ENCODE measurements at places on chromosomes 4 and X. TPM values are rescaled to one million over a fixed set of nuclear protein-coding genes. Genes with fewer than 3 reads are reported as not detected.
A peak's percentile ranks its signal among the peaks of the same experiment; 100 is the strongest.

C4orf51 gene
- polyA plus RNA-seq = not detected

EVC gene
- 2.6 TPM for polyA plus RNA-seq

RPS6KA3 gene
- 27.8 TPM for polyA plus RNA-seq

FGF13 gene
- 0.68 TPM for polyA plus RNA-seq

TCEAL5 gene
- polyA plus RNA-seq = 0.19 TPM

PASD1 gene
- polyA plus RNA-seq = not detected

SPANXN3 gene
- not detected for polyA plus RNA-seq

ENPEP gene
- polyA plus RNA-seq = 4.4 TPM

FRMD7 gene
- polyA plus RNA-seq = 0.04 TPM

HTN1 gene
- polyA plus RNA-seq = not detected

NAT8L gene
- polyA plus RNA-seq = 0.27 TPM

CENPC gene
- polyA plus RNA-seq = 3.1 TPM

DNA sequence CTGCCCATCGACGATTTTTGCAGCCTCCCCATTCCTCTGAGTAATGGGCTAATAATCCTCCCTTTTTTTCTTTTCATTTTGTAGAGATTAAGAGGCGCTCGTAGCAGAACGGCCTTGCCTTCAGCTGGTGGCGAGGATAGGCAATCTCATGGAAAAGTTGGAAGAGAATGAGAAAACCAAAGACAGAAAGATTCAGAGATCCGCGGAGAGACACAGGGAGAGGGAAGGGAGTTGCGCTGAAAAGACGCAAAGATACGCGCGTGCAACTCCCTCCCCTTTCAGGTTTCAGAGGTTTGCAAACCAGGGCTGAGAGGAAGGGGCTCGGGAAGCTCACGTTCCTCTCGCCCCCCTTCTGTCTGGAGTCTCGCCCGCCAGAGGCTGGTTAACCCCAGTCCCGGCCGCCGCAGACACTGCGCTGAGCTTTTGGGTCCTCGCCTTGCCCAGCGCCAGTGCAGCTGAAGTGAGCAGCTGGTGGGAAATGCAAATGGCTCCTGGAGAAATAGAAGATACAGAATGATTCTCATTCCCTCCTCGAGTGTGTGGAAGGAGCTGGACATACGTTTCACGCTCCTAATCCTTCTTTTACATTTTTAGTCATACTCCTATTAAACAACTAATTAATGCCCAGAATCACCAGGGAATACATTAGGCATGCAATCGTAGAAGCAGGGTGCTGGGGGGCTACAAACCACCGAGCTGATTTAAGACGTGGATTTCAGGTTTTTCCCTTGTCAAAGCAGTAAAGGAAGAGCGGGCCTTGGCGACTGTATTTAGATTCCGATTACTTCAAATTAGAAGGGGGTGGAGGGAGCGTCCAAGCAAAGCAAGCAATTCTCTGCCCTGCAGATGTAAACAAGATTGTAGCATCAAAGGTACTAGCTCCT, 16.6 kb upstream of the PITX2 start:
- DNase-seq = no peak

GRCh38 chr4:2361366-2362265, 56.8 kb downstream of the ZFYVE28 start:
- no peak for DNase-seq

DNA sequence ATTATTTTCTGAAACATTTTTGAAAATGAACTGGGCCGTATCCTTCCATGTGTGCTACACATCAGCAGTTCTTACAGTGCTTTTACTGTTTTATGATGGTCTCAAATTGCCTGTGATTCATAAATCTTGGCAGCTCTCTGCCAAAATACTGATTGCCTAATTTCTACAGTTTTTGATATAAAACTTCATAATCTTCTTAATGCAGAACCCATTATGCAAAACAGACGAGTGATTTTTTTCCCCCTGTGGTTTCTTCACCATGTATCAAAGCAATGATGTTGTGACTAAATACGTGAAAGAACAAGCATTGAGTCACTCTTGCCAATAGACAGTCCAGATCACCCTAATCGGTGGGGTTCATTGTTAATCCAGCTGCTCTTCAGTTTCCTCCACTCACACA, 156.4 kb upstream of the WDR1 start:
- DNase-seq = no peak

DNA sequence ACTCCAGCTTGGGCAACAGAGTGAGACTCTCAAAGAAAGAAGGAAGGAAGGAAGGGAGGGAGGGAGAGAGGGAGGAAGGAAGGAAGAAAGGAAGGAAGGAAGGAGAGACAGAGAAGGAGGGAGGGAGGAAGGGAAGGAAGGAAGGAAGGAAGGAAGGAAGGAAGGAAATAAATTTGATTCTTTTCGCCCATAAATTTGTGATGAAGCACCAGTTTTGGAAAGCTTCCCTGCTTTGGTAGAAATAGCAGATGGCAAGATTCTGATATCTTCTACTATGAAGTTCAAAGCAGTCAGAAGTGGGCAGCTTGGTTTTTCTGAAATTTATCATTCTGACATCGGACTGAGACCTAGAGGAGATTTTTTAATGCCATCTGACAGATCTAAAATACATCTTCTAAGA, 11.7 kb upstream of the GYG2 start:
- no peak for DNase-seq

DNA sequence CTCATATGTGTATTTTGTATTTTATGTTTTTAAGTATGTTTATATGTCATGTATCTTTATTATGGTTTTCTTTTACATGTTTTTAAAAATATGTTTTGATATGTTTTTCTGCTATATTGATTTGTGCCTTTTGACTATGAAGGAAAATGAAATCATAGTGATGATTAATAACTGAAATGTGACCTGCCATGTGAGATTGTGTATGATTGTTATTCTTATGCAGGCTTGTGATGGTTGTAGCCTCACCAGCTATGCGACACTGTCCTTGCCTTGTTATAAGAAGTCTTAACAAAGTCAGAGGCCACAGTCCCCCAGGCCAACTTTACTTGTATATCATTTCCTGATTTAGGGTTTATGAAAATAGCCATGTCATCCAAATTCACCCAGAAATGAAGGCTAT, 83.2 kb downstream of the TMEM131L start:
- DNase-seq = no peak

DNA sequence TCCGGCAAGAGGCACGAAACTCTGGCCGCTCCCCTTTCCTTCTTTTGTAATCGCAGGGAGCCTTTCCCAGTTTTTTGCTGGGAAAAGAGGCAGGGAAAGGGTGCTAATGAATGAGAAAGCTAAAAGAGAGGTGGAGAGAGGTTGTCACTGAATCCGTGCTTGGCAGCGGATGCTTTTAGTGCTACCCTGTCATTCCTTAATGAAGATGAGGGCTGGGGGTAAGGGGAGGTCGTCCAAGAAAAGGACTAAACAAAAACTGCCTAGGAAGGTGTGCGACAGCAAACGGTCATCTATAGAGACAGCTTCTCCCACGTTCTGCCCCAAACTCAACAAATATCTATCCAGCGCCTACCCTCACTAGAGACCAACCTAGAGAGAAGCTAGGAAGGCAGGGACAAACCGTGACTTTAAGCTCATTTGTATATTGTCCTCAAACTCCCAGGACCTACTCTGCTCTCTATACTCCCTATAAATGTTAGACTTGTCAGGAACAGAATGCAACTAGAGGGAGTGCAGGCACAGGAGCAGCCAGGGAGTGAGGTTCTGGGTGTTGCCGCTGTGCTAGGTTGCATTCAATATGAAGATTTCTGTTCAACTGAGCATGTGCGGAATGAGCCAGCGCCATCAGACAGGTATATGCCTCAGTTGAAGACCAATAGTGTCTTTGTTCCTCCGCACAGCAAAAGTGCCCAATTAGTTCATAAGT, 777 bp upstream of the CASK start:
- DNase-seq = peak; percentile 7

DNA sequence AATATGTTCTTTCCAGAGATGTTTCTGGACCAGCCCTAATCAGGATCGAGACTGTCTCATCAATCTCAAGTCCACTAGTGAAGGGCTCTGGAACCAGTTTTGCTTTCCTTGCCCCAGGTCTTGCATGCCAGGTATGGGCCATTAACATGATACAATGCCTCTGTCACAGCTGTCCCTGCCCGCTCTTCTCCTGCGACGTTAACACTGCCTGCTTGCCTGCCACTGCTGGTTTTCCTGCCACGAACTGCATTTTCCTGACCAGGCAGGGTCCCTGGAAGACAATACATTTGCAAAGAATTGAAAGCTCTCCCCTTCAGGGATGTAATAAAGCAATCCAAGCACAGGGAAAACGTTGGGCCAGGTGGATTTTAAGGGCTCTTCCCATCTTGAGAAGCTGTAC, 200.3 kb downstream of the MID1 start:
- DNase-seq = no peak

- no peak for DNase-seq
Observed at GRCh38 chr4:14177987-14178386, 550.5 kb upstream of the BOD1L1 start.

DNA sequence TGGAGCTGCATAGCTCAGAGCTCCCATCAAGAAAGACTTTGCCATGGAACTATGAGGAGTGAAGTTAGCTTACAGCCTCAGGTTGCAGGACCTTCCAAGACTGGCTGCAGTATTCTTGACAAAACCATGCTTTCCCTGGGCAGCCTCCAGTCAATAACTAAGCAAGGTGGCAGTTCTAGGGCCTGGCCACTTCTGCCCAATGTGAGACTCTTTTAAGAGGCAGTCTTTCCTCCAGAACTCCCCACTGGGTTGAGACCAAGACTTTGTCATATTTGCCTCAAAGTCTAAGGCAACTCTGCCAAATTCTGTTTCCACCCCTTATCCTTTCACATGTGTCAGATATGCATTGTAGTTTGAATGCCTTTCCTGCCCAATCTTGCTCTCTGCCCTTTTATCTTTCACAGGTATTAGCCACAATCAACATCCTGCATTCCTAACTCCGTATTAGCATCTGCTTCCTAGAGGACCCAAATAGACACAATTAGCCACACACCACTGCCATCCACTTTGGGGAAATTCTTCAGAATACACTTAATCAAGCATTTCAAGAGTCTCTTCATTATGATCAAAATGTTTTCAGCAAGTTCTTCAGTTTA, 17.7 kb upstream of the SLC25A43 start:
- DNase-seq = no peak

DNA sequence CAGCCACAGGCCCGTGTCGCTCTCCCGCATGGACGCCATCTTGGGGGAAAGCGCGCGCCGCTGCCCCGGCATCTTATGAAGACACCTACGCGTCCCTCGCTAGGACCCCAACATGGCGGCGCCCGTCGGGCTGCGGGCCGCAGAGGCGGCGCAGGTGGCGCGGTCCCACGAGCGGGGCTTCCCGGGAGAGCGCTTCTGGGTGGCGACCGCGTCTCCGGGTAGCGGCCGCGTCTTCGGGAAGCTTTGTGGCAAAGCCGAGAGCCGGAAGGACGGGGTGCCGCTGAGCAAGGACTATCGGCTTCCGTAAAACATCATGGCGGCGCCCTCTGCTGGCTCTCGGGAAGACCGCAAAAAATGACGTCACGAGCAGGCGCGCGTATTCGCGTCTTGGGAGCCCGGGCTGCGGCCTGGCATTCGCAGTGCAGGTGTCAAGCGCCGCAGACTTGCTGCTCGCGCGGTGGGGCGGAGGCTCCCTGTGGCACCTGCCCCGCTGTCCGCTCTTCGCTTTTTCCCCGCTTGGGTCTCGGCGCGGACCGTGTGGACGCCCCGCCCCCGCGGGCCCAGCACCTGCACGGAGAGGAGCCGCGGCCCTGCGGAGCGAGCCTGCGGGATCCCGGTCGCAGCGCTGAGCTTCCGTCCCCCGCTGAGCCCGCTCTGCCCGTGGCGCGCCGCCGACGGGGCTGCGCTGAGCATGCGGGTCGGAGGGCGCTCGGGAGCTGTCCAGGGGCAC, at the start of gene NELFA:
Gene NELFA, minus strand, starts transcription at position 54 of the 730 bp plus-strand sequence. Its CDS starts 15 bp downstream, at position 39.
- peak; percentile 95 for DNase-seq

- DNase-seq = no peak
Observed at GRCh38 chr4:156576946-156577345, 394.7 kb downstream of the PDGFC start.

- DNase-seq = no peak
Observed at GRCh38 chr4:109231331-109231730, 71.1 kb downstream of the COL25A1 start.

- DNase-seq = no peak
Observed at GRCh38 chrX:63738696-63739095, 46.3 kb downstream of the ARHGEF9 start.

DNA sequence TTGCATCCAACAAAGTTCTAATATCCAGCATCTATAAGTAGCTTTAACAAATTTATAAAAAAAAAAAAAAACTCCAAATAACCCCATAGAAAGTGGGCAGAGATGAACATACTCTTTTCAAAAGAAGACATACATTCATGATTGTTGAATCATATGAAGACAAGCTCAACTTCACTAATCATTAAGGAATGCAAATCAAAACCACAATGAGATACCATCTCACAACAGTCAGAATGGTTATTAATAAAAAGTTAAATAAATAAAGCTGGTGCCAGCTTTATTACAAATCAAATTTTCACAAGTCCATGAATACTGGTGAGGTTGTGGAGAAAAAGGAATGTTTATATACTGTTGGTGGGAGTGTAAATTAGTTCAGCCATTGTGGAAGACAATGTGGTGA, 592.0 kb downstream of the IQCM start:
- DNase-seq = no peak

DNA sequence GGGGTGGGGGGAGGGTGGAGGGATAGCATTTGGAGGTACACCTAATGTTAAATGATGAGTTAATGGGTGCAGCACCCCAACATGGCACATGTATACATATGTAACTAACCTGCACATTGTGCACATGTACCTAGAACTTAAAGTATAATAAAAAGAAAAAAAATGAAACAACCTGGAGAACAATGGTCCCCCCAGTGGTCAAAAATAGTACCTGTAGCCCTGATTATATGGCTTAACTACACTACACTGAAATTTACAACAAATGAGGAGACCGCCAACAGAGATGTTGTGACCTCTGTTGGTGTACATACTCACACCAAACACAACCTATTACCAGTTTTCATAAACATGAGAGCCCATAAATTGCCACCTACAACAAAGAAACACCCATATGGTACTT, 7.3 kb upstream of the MAGEE1 start:
- DNase-seq = no peak

DNA sequence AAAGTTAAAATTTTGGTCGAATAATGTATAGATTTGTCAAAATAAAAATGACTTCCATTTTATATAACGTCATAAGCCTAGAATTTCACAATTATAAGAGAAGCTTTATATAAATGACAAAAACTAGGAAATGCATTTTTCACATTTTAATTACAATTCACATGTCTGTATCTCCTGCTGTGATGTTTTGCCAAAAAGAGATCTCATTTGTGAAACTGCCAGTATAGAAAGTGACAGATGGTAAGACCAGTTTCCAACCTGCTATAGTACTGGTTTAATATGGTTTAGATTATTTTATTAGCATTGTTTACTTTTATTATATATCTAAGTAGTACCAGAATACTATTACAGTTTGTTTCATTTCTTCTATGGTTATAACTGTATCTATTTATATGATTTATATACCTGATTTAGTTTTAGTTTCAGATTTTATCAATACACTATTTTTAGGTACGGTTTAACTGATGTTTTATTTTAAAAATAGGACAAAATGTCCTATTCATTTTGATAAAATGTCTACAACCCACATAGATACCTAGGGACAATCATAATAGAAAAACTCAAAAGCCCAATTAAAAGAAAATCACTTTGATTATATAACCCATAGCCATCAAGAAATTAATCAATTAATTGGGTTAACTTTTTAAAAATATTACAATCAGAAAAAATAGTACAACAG, 5.4 kb upstream of the CCSER1 start:
- DNase-seq = no peak
